ENCODE measurements at places on chromosomes 1 and 21. TPM values are rescaled to one million over a fixed set of nuclear protein-coding genes. Genes with fewer than 3 reads are reported as not detected.

Gene TAL1
- not detected for total RNA-seq

Gene RIMKLA
- total RNA-seq = not detected

Gene BCAN
- not detected for total RNA-seq

DNA sequence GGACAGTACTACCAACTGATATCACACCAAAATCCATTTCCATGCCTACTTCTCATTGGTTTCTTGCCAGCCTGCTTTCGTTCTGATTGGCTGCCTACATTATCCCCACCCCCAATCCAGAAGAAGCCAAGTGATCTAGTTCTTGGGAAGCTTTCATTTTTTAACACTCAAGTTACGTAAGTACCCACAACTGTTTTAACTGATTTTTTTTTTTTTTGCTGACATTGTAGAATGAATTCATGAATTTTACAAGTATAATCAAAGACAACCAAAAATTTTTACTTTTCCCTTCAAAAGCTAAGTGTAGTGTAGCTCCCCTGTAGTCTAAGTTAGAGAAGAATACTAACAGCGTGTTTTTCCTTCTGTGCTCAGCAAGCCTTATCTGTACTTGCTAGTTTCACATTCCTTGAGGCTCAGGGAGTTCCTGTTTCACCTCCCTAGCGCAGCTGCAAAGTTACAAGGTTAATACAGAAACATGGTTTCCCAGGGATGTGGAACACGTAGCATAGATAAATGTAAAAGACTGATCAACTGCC lies at the start of gene SLC9C2:
TSS of gene SLC9C2 (minus strand) at position 17 of the 536 bp plus-strand sequence. CDS start 1,296 bp downstream, outside the sequence.
- no peak for DNase-seq

- peak; percentile 66 for DNase-seq
These were observed 317.2 kb downstream of the LTN1 start for GRCh38 chr21:28675331-28676041.
